Natural killer cell treated with Interleukin-12 subunit alpha and Interleukin-12 subunit beta and Interleukin-15 and Interleukin-18, amount 100 ng/mL, for 72 hours (primary cell): ENCODE measurements at places on chromosomes 6 and 20. TPM values are rescaled to one million over a fixed set of nuclear protein-coding genes. Genes with fewer than 3 reads are reported as not detected.

Gene SRPK1
- 140 TPM for total RNA-seq

Gene AKAP7
- total RNA-seq: 4.2 TPM

Gene VSTM2L
- total RNA-seq: 0.75 TPM

- DNase-seq: peak; percentile 88
Measured at GRCh38 chr6:26199057-26199772, 112.0 kb downstream of the HFE start.

DNA sequence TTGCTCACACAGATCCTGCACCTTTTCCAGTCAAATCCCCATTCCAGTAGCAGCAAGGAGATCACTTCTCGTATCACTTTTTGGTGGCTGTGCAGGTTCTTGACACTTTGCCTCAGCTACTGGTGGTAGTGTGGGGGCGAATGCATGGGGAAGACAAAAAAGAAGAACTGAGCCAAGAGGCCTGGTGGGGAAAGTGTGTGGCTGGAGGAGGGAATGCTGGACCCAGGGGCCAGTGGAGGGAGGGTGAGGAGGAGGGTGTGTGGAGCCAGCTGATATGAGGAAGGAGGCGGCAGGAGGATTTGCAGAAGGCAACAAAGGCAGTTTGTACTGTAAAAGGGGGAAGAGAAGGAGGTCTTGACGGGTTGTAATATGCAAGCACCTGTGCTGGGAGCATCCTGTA is 15.7 kb upstream of the HLA-C start:
- no peak for DNase-seq

GRCh38 chr20:32439132-32439829 is 81.2 kb downstream of the ASXL1 start:
- peak; percentile 63 for DNase-seq
